ENCODE measurements at places on chromosomes 16 and 17.

- peak; percentile 77 for DNase-seq
These were observed 16.6 kb upstream of the DLX4 start for GRCh38 chr17:49952209-49952911.

GRCh38 chr17:34434052-34434451 lies 71.0 kb upstream of the CCL1 start:
- no peak for DNase-seq

DNA sequence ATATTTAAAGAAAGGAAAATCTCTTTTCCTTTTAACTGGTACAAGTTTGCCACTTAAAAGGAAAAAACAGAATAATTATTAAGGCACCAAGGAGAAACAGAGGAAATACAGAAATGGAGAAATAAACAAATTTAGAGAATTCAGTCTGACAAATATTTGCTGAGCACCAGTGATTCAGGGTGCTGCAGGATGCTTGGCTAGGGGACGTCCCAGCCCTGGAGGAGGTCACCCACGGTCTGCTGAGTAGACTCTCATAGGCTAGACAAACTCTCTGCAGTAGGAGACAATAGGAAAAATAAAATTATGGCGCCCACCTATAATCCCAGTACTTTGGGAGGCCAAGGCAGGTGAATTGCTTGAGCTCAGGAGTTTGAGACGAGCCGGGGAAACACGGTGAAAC lies 15.9 kb downstream of the C1QTNF1 start:
- DNase-seq: no peak

GRCh38 chr17:48198950-48199541 lies 91.5 kb downstream of the SNX11 start:
- no peak for DNase-seq

- no peak for DNase-seq
These were observed 1.5 kb downstream of the ZNF768 start for GRCh38 chr16:30524575-30525568.

DNA sequence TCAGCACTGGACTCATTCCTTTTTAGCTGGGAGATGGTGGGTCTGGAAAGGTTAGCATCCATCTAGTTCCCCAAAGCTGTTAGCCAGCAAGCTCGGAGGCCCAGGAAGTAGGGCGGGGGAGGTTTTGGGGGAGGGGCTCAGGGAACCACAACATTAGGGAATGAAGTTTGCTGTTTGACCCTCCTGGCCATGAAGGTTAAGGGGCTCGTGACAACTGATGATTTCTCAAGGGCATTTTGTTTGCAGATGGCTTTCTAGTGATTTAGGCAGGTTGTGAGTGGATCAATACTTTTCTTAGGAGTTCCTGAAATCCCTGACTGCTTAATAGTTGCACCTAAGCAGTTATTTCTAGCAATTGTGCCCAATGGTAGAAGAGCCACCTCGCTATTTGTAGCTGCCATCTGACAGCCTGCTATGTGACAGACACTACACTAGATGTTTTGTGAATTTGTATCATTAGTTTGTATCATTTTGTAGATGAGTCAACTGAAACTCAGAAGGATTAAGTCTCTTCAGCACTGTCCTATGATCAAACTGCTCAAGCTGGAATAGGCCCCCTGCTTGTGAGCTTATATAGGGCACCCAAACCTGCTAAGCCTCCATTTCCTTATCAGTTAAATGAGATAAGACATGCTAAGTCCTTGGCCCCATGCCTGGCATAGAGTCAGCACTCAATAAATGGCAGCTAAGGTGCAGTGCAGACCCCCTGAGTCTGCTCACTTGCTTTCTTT lies 146.4 kb downstream of the IRX3 start:
- DNase-seq: peak; percentile 10

DNA sequence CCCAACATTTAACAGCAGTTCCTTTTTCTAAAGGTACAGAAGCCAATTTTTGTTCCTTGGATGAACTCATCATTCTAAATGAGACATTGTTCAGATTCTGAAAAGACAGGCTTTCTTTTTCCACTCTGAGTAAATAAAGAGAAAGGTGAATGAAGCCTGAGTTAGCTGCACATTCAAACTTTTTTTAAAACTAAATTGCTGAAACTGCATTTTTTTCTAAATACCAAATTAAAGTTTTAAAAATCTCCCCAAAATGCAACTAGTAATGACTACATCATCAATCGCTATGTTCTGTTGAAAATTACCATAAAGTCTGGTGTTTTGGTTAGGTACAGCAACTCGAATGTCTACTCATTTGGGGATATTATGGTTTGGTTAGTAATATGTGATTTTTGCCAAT lies 9.8 kb downstream of the SCO1 start:
- DNase-seq: no peak

- DNase-seq: no peak
These were observed 26.0 kb downstream of the KLHDC4 start for GRCh38 chr16:87739801-87740200.

DNA sequence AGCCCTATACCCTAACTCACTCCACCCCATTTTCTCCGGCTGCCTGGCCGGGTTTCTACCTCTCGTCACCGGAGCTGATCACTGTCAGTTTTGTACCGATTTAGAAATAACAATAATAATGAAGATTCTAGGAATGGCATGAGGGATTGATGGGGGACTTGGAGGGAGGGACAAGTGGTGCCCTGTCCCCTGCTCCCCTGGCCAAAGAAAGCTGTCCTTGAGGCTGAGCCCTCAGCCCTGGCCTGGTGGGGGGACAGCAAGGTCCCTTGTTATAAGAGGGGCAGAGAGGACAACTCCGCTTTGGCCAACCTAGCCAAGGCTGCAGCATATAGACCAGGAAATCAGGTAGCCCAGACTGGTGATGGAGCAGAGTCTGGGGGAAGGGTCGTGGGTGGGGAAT lies 10.5 kb downstream of the GAS2L2 start:
- no peak for DNase-seq

GRCh38 chr17:953767-954166 lies 25.8 kb downstream of the NXN start:
- DNase-seq: no peak

DNA sequence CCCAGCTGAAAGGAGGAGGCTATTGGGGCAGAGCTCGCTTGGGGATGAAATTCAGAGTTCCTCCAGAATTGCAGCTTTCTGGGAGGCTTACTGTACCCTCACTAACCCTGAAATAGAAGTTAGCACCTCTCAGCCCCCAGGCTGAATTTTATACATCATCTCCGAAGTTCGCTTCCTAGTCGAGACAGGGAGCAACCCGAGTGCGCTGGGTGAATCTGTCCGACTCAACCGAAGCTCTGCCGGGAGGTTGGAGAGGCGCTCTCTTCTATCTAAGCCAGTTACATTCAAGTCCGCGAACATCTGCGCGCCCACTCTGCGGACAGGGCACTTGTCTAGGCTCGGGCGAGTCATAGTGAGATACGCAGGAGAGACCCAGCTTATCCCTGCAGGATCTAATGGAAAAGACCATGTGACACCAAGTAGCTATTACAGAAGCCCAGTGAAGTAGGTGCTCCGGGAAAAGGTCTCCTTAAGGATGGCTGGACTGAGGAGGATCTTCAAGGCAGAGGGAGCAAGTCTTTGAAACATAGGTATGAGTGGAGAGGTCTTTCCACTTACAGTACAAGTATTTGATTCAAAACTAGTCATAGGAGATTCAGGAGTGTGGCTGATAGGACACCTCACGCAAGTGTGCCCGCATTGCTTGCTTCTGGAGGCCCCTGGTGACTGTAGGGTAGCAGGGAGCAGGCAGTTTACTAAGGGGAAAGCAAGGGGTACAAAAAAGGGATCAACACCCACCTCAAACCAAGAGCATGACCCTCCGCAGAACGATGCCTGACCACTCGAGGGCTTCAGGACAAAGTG lies 646 bp upstream of the HES7 start:
- peak; percentile 33 for DNase-seq

GRCh38 chr17:63833026-63833740 lies 5.7 kb upstream of the FTSJ3 start:
- no peak for DNase-seq

GRCh38 chr17:1555651-1556471 lies 6.7 kb downstream of the PITPNA start:
- no peak for DNase-seq

- DNase-seq: no peak
These were observed 397.4 kb downstream of the CA10 start for GRCh38 chr17:51761105-51761504.

DNA sequence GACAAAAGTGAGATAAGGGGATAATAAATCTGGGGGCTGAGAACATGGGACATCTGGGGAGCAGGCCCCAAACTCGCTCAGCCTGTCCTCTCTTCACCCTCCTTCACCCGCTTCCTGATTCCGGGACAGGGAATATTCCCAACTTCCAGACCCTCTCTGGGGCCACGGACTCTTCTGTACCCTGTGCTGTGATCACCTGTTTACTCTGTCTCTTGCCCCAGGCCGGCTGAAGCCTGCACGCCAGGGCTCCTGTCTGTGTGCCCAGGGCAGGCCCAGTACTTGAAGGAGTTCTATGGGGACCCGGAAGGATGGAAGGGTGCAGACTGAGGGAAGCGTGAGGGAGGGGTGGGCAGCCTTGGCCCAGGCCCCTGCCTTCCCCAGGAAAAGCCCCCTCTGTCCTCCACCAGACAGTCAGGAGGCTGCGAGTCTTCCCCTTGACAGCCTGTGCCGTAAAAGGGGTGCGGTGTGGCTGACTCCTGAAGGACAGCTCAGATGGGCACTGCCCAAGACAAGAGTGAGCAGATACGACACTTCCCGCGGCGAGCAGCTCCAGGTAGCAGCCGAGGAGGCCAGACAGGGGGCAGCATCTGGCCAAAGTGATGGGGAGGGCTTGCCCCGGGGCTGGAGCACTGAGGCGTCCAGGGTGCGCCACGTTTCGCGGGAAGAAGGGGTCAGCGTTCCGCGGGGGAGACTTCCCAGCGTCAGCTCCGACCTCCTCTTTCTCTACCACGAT lies 1.0 kb upstream of the CCNF start:
- peak; percentile 31 for DNase-seq

DNA sequence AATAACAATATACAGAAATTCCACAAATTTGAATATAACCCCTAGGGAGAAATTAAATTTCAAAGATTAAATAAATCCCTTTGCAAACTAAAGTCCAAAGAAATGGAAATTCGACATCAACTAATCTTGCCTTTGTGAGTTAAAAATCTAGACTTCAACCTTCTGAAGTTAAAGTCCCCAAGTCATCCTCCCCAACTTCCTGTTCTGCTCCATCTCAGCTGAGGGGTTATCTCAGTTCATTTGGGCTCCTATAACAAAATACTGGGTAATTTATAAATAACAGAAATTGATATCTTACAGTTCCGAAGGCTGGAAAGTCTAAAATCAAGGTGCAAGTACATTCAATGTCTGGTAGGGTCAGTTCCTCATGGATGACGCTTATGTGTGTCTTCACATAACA lies 22.8 kb upstream of the KDM6B start:
- no peak for DNase-seq

- no peak for DNase-seq
These were observed 10.9 kb upstream of the HEXD start for GRCh38 chr17:82407255-82407654.

DNA sequence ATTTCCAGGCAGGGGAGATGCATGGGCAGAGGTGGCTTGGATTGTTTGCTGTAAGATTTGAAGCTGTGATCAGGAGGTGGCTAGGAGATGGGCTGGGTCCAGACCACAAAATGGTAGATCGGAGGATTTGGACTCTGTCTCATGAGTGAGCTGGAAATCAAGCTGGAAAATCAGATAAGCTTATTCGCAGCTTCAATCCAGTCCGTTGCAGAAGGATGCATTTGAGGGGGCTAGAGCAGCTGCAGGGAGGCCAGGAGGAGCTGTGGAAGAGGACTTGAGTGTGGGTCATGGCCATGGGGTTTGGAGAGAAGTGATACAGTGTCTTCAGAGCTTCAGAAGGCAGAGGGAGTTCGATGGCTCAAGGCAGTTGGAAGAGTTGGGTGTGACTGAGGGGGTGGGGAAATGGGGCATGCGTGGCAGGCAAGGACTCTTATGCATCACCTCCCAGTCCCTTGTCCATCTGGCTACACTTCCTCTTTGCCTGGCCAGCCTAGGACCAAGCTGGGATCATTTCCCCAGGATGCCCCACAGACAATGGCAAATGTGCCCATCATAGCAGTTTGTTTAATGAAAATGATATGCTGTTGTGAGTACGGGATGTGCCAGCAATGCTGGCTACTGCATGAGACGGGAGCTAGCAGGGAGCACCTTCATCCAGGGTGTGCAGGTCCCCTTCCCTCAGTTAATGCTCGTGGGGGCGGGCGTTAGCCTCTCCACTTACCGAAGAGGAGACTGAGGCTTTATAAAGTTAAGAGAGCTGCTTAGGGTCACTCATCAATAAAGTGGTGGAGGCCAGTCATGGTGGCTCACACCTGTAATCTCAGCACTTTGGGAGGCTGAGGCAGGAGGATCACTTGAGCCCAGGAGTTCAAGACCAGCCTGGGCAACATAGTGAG lies 20.6 kb downstream of the QPRT start:
- no peak for DNase-seq

GRCh38 chr17:4276514-4276913 lies 12.7 kb upstream of the ANKFY1 start:
- DNase-seq: no peak

- no peak for DNase-seq
These were observed 13.6 kb upstream of the CBFB start for GRCh38 chr16:67015313-67015731.

DNA sequence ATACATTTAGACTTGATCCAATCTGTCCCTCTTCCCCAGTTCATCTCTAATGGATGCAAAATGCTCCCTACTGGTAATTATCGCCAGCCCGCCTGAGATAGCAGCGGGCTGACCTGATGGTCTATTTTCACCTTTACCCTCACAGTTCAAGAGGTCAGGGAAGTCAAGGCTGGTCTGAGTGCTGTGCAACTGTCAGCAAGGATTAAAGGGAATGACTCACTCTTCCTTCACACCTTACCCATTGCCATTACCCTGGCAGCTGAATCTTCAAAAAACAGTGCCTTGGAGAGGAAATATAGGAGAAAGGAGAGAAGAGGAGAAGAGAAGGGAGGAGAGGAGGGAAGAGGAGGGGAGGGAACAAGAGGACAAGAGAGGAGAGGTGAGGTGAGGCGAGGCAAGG lies 36.3 kb downstream of the GRB7 start:
- DNase-seq: no peak

DNA sequence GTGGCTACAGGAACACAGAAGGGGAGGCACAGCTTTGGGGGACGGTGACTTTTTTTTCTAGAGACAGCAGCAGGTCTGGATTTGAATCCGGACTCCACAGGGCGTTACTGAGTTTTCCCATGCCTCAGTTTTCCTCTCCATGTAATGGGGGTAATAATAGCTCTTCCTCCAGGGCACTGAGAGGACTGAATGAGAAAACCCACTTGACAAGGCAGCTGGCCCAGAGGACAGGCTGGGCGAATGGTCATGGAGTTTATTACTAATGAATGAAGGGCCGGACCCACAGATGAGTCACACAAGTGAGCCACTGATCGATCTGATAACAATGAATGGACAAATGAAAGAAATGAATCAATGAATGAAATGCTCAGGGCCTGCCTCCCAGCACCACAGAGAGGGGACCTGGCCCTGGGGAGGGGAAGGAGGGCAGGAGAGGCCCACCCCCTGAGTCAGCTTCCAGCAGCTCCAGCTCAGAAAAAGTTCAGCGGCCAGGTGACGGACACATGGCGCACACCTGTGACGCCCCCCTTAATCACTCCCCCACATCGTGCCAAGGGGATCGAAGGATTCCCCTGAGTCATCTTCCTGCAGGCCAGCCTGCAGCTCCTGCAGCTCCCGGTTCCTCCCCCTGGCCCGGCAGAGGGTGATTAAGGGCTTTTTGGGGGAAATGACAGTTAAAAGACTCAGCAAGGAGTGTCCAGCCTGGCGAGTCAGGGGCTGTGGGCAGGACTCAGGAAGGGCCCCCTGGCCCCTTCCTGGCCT lies 54.3 kb downstream of the SOCS1 start:
- DNase-seq: peak; percentile 67
